ENCODE measurements at places on chromosomes 7 and 10.

- DNase-seq: no peak
Measured at GRCh38 chr7:74674166-74674565, 16.6 kb downstream of the GTF2I start.

- no peak for DNase-seq
Measured at GRCh38 chr7:1329966-1330800, 97.5 kb downstream of the UNCX start.

GRCh38 chr7:91165006-91165845, 99.0 kb upstream of the FZD1 start:
- no peak for DNase-seq

DNA sequence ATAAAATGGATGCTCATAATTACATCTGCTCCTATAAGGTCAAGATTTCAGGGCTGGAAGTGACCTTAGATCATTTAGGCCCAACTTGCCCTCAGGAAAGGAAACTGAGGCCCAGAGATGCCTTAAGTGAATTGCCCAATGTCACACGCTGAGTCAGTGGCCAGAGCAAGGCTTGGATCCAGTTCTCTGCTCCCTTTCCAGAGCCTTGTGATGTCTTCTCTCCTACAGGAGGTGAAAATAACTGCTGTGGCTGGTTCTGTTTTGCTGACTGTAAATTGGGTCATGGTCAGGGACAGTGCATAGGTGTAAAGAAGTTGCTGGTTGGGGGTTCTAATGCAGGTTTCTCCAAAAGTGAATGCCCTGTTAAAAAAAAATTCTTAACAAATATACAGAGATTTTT, 91.3 kb downstream of the TCF7L2 start:
- no peak for DNase-seq

GRCh38 chr10:70849582-70850016, 33.9 kb downstream of the SGPL1 start:
- DNase-seq: no peak

- no peak for DNase-seq
Measured at GRCh38 chr7:95599069-95599468, 2.8 kb upstream of the PDK4 start.

DNA sequence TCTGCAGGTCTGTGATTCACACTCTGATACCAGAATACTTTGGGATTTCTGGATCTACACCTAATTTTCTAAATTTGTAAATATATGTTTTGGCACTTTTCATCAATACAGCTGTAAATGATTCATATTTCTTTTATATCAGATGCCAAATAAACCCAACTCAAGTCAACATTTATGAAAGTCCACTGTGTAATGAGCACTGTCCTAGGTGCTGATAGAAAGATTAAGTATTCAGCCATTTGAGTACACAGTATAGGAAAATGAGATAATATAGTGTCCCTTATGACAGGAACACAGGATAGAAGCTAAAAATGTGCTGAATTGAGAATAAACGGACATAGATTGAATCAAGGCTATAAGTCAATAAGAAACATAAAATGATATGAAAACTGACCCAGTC, 6.4 kb downstream of the ANXA7 start:
- no peak for DNase-seq

GRCh38 chr7:121752706-121753105, 120.3 kb upstream of the PTPRZ1 start:
- no peak for DNase-seq

DNA sequence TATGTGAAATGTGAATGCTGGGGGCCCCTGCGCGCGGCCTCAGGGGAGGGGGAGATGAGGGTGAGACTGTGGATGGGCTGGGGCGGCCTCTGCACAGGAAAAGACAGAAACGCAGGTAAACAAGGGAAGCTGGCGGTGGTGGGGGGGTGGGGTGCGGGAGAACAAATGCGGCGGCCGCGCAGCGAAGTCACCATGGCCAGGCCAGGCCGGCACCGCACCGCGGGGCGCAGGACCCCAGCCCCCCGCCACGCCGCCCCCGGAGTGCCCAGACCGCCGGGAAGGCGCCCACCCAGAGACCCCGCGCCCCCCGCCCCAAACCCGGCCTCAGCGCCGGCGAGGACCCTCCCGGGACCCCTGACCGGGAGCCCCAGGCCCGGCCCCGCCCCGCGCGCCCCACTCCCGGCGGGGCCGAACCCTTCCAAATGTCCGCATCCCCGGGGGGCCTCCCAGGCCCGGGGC, 14.5 kb upstream of the DNAAF5 start:
- DNase-seq: no peak

- no peak for DNase-seq
Measured at GRCh38 chr7:156650042-156650441, 9.5 kb downstream of the RNF32 start.

DNA sequence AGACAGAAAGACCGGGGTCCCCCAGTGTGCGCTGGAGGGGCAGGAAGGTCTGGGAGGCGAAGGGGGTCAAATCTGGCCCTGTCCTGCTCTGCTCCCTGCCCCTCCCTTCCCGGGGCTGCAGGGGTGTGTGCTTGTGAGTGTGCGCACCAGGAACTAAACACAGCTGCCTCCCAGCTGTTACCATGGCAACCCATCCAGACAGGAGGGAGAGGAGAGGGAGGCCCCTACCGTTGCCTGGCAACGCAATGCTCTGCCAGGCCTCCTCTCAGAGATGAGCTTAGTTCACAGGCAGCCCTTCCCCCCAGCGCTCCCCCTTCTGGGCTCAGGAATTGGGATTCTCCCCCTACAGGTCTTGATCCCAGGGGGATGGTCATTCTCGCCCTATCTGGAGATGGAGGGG, 6.1 kb downstream of the NYAP1 start:
- DNase-seq: peak; percentile 85

GRCh38 chr10:44574596-44575480, 189.9 kb upstream of the CXCL12 start:
- DNase-seq: no peak

DNA sequence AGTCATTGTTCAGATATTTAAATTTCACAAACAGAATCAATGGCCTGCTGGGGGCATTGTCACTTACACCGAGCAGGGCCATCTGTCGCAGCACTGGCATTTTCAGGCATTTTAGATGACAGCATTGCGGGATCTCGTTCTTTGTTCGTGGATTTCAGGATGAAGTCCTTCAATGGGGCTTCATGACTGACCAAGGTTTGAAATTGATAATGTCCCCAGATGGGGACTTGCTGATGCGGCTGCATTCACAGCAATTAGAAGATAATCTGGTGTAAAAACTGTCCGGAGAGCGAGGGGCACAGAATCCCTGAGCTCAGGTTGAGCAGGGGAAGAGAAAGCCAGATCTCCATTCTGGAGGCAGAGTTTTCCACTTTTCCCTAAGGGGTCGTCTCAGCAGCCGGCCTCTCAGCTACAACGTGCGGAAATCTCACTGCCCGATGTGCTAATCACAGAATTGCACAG, 1.9 kb upstream of the C7orf33 start:
- DNase-seq: peak; percentile 63

GRCh38 chr10:58414270-58415041, 29.2 kb downstream of the TFAM start:
- DNase-seq: peak; percentile 17

- no peak for DNase-seq
Measured at GRCh38 chr10:70576803-70577517, 25.6 kb downstream of the PRF1 start.

DNA sequence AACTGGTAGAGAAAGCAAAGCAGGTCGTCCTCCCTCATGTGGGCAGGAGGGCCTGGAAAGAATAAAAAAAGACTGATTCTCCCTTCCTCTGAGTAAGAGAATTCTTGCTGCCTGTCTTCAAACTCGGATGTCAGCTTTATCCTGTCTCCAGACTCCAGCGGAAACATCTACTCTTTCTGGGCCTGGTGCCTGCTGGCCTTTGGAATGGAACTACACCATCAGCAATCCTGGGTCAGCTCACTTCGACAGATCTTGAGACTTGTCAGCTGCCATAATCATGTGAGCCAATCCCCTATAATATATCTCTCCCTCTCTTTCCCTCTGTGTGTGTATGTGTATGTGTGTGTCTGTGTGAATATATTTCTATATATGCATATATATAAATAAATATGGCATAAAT, 411.0 kb upstream of the DPP6 start:
- no peak for DNase-seq

- DNase-seq: no peak
Measured at GRCh38 chr10:112526139-112526538, 79.1 kb downstream of the VTI1A start.

GRCh38 chr7:30708983-30709382, 26.7 kb upstream of the CRHR2 start:
- no peak for DNase-seq

DNA sequence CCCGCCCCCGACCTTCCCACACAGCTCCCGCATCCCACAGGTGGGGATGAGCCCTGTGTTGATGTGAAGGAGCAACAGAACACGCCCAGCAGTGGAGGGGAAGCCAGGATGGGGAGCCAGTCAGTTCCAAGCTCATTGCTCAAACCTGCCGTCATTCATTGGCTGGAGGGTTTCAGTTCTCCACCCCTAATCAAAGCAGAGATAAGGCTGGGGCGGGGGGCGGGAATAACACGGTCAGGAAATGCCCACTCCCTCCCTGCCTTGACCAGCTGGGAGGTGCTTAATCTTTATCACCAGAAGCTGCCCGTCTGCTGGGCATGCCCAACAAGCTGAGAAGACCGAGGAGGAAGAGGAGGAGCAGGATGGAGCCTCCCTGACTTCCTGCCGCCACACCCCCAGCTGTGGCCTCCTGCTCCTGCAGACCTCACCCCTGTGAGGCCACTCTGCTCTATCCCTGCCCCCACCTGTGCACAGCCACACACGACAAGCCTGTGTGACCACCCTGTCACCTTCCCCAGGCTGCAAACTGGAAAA, 265.1 kb downstream of the ZEB1 start:
- no peak for DNase-seq

DNA sequence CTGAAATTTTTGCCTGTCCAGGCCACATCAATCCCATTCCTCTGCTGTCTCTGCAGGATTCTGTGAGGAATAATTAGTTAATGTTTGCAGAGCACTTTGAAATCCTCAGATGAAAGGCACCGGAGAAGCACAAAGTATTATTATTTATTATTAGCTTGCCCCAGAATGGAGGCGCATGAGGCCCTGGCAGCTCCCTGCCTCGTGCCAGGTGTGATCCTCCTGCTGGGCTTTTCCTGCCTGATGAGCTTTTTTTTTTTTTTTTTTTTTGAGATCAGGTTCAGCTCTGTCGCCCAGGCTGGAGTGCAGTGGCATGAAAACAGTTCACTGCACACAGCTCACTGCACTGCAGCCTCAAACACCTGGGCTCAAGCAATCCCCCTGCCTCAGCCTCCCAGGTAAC, 65.2 kb downstream of the TCF7L2 start:
- DNase-seq: no peak

DNA sequence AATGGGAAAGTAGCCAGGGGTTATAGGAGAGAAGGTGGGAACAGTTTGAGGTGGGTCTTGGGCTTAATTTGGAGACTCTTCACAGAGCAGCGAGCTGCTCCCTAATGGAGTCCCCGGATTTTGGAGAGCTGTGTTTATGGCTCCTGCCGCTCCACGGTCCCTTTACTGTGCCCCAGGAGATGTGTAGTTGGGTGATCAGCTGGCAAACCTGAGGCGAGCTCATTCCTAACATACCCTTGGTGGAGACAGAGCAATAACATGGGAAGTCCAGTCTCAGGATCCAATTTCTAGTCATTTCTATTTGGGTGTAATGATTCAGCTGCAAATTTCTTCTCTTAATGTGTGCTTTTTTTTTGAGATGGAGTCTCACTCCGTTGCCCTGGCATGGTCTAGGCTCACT, 1.5 kb downstream of the GARIN1A start:
- no peak for DNase-seq

GRCh38 chr7:767941-768731, 41.1 kb upstream of the PRKAR1B start:
- peak; percentile 93 for DNase-seq

DNA sequence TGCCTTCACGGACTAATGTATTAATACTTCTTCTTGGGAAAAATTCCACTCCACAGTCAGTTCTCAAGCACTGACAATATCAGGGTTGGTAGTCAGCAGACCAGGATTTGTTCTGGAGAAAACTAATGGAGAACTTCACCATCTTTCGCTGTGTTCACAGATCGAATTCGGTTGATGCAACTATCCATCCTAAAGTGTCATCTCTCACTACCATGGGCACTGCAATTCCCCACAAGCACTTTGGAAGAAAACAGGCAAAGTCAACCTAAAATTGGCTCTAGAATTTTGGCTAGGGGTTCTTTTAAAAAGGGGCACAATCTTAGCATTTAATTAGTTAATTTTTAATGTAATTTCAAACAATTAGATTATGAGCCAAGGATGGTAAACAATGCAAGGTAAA, 164.4 kb downstream of the HGF start:
- no peak for DNase-seq

GRCh38 chr10:113091920-113092319, 141.9 kb downstream of the TCF7L2 start:
- DNase-seq: no peak

DNA sequence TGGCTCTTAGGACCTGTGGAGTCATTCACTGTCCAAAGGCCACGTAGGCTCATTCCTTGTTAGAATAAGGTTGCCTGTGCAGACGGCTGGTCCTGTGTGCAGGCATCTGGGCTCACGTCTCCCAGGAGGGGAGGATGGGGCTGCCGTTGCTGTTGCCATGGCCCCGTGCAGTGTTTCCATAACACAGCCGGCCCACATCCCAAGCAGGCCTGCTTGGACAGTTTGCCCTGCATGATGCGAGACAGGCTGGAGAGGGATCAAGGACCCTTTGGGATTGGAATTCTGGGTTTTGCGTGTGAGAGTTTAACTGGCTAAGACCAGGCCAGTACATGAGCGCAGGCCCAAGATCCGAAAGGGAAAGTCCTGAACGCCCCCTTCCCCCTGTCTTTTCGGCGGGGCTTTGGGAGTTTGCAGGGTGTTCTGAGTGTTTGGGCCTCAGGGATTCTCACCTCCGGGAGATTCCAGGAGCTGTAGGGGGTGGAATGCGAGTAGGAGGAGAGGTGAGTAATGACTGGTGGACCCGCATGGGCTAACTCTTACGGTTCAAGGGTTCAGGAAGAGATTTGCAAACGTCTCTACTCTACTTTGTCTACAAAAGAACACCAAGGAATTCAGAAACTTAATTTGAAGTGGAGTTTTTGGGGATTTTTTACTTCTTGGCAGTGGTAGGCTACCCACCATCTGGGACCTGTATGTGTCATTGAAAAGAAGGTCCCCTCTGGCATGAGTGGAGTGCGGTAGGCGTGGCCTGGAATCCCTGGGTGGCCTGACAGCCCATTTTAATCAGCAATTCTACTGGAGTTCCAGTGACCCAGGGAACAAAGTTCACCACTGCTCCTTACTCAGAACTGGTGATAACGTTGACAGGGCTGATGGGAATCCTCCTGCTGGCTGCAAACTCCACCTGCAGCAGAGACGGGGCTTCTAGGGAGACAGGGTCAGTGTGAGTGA, 125.4 kb downstream of the ITIH5 start:
- no peak for DNase-seq

GRCh38 chr7:67392596-67393438, 396.2 kb downstream of the TYW1 start:
- DNase-seq: no peak

- DNase-seq: no peak
Measured at GRCh38 chr10:132167041-132167674, 19.6 kb upstream of the DPYSL4 start.

- no peak for DNase-seq
Measured at GRCh38 chr7:115300231-115300870, 378.5 kb downstream of the MDFIC start.

GRCh38 chr7:24384362-24385030, 100.5 kb downstream of the NPY start:
- DNase-seq: no peak
